ENCODE measurements at places on chromosomes 1 and 21.
A peak's percentile ranks its signal among the peaks of the same experiment; 100 is the strongest.

GRCh38 chr1:177976596-177976995 is 6.7 kb upstream of the SEC16B start:
- DNase-seq = no peak

GRCh38 chr1:96416111-96416595 is 305.4 kb upstream of the PTBP2 start:
- DNase-seq = peak; percentile 70

DNA sequence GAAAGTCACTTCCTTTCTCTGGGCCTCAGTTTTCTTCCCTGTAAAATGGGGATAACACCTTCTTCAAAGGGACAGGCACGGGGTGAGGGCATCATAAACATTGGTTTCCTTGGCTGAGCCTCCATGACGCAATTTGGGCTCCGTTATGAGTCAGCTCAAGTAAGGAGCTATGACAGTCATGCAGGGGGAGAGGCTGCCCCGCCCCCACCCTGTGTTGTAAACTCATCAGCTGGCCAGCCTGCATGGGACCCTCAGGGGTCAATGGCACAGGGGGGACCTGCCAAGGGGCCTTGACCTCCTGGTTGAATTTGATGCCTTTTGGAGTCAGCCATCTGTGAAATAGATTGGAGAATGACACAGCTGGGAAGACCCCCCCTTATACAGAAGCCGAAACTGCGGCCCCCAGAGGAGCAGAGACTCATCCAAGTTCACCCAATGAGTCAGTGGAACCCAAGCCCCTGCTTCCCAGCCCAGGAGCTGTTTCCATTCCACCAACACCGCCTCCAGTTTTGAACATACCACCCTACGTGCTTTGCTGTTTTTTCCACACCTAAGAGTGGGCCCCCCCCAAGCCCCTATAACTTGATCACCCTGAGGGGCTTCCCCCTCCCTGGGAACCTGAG is 36.8 kb upstream of the RUNX3 start:
- DNase-seq = peak; percentile 94

DNA sequence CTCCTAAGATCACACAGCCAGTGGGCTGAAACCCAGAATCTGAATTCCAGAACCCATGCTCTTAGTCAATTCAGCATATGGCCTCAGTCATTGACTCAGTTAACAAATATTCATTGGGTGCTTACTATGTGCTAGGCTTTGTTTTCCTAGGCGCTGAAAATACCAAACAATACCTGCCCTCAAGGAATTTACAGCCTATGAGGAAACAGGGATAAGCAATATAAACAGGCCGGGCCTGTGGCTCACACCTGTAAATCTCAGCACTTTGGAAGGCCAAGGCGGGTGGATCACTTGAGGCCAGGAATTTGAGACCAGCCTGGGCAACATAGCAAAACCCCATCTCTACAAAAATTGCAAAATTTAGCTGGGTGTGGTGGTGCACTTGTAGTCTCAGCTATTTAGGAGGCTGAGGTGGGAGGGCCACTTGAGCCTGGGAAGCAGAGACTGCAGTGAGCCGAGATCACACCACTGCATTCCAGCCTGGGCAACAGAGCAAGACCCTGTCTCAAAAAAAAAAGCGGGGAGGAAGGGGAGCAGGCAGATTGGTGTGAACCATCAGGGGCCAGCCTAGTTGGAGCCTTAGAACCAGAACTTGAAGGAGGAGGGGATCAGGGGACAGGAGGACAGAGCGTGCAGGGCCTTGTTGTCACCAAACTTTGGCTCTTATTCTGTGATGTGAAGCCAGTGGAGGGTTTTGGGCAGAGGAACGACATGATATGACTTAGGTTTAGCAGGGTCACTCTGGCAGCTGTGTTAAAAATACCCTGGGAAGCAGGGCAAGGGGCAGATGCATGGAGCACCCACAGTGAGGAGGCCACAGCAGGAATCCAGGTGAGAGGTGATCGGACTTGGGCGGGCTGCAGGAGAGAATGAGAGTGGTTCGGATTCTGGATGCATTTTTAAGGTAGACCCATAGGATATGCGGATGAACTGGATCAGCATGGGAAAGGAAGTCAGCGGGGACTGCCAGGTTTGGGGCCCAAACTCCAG is 5.8 kb downstream of the TINAGL1 start:
- no peak for DNase-seq

GRCh38 chr1:28290851-28291250 is 31.5 kb downstream of the SESN2 start:
- no peak for DNase-seq

DNA sequence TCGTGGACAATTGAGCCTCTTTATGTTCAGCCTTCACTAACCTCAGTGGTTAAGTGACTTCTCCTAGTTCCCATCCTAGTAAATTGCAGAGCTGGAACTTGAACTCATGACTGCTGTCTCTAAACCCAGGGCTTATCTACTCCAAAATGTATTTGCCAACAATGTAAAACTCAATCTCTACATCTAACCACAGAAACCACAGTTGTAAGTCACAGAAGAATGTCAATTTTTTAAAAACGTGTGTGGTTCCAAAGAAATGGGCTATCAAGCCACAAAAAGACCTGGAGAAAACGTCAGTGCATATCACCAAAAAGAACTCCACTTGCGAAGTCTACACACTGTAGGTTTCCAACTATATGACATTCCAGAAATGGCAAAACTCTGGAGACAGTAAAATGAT is 172.6 kb upstream of the HMCN1 start:
- peak; percentile 69 for DNase-seq

DNA sequence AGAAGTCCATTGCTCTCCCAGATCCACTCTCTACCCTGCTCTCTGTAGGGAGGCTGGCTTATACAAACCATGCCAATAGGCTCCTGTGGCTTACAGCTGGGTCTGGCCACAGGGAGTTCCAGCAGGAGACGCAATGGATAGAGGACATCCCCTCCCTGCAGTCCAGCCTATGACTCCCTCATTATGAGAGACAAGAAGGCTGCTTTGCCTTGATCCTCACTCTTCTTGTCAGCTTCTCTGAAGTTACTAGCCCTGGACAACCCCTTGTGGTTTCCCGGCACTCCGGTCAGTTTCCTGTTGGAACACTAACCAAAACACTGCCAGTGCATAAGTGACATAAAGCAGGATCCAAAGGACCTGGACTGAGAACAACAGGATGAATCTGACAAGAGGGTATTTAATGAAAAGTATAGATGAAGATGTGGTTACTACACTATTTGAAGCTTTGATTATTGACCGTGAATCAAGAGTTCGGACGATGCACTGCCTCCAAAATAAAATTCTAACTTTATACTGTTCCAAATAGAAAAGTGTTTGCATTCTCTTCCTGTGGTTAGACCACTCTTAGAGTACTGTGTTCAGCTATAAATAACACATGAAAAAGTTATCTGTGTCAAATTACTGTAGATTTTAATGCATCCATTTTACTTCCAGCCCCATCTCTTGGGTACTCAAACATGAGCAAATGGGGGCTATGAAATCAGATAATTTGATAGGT is 32.7 kb upstream of the ZNF326 start:
- DNase-seq = no peak

DNA sequence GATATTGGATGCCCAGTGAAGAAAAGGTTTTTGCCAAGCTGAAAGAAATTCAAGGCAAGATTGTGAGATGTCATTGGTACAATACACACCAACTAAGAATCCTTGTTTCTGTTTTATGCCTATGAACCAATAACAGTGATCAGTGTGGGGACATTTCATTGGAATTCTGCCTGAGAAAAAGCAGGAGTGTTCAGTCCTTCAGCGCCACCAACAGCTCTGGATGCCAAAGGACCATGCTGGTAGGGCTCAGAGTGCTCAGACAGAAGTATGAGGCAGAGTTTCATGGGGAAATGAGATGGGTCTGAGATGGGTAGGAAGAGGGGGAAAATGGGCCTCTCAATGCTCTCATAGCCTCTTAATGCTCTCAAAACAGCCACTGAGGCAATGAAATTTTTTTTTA is 56.5 kb downstream of the GABPA start:
- DNase-seq = no peak

DNA sequence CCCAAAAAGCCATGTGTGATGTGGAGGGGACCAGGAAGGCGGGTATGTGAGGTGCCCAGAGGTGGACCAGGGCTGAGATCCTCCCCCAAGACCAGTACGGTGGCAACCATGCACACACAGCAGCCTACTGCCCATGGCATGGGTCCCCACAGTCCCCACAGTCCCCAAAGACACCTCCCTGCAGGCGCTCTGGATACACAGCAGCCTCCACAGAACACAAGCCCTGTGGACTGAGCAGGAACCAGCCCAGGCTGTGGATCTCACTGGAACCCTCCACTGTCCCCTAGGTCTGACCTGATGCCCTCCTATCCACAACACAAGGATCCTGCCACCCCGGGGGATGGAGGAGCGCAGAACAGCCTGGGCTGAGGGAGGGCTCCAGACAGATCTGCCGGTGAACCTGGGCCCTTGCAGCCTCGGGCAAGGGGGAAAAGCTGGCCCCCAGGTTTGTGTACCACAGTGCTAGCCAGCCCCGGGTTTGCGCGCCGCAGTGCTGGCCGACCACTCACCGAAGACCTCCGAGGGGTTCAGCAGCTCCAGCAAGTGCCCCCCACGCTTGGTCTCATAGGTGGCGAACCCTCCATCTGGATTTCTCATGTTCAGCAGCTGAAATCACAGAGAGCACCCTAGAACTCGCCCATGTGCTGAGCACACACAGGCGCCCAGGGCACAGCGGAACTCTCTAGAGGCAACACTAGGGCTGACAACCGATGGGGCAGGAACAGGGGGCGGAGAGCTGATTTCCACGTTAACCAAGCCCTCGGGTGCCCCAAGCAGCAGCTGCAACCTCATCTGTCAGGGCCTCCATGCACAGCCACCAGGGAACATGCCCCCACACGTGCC is 22.1 kb upstream of the SPATC1L start:
- no peak for DNase-seq

DNA sequence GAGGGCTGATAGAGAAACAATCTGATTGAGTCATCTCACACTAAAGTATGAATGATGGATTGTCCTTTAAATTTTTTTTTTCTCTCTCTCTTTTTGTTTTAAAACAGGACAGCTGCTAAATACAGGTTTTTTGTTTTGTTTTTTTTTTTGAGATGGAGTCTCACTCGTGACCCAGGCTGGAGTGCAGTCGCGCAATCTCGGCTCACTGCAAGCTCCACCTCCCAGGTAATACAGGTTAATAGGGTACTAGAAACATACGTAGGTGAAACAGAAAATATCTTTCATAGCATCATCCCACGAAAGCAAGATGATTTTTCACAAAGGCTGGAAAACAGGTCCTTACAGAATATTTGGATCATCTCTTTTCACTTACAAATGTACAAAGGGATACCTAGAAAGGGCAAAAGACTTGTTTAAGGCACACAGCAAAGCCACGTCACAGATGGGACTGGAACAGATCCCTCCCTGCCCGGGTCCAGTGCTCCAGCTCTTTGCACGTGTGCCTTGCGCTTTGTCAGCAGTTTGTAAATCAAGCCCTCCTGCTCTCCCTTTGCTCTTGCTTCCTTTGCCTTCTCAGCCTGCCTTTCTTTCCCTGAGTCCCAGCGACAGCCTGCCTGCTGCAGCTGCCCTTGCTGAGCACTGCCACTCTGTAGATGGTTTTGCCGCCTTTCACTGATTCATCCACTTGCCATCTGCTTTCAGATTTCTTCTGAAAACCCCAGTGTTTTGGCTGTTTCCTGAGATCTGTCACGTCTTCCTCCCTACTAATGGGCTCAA is 171.3 kb upstream of the BEND5 start:
- no peak for DNase-seq

DNA sequence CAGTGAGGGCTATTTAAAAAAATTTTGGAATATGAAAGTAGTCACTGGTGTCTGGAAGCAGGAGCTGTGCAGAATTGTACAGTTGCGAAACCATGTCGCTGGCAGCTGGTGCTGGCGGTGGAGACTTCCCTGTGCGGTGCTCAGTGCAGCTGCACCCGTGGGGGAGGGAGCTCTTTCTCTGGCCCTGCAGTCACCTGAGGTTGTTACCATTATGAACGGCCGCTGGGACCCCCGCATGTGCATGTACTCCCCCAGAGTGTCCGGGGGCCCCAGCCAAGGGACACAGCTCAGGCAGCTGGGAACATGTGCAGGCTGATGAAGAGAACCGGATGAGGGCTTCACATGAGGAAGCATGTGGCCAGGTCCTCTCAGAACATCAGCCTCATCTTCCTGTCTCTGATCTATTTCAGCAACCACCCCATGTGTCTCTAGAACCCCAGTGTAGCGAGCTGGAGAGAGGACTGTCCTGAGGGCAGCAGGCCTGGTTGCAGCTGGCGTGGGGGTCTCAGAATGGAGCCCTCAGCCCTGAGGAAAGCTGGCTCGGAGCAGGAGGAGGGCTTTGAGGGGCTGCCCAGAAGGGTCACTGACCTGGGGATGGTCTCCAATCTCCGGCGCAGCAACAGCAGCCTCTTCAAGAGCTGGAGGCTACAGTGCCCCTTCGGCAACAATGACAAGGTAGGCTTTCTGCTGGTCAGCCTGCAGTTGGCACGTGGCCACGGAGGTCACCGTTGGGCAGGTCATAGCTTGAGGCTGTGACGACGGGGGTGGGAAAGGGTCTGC is at the start of gene TRPM2:
Gene TRPM2, plus strand, starts transcription at position 431 of the 780 bp plus-strand sequence. Its CDS starts 80 bp downstream, at position 511.
- DNase-seq = peak; percentile 99

DNA sequence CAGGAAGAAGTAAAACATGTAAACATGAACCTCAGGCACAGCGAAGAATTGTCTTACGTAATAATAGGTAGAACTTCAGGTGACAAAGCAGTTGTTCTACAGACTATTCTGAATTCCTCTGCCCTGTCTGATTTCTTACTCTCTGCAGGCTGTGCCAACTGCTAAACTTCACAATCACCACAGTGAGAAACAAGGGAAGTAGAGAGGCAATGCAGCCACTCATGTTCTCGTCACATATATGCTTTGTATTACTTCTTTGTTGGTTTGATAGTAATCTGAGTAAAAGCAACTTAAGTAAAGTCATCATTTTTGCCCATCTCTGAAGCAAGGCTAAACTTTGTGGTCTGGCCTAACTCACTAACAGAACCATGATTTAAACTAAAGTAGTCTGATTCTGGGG is 21.9 kb downstream of the PIGK start:
- DNase-seq = no peak

GRCh38 chr1:98331243-98331642 is 330.3 kb upstream of the SNX7 start:
- DNase-seq = no peak
